ENCODE measurements at places on chromosomes 4 and X.

- DNase-seq: no peak
Observed at GRCh38 chr4:163693776-163694175, 199.3 kb downstream of the TMA16 start.

DNA sequence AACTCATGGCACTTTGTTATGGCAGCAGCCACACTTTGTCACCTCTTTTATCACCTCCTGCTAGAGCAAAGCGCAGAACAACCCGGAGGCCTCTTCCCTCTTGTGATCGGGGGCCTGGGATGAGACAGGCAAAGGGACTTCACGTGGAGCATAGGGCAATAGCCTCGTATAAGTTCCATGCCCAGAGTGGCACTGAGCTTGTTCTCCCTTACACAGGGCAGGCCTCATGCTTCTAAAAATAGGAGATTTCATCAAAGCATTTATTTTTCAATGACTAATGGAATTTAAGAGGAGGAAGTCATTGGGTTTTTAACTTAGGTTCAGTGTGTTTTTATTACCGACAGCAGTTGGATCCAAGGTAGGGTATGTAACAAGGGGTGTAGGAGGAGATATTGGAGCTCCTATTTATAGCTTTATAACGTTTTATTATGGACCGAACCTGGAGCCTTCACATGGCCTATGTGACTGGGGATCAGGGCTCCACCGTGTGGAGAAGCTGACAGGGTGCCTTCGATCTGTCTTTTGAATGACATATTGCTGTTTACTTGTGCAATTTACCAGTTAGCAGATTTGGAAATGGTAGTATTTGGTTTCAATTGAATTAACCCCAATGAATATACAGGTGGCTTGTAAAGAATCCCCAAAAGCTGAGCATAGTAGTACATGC is 93.8 kb downstream of the SLC2A9 start:
- no peak for DNase-seq

- DNase-seq: no peak
Observed at GRCh38 chrX:50818986-50819385, 5.0 kb upstream of the SHROOM4 start.

- no peak for DNase-seq
Observed at GRCh38 chr4:153962311-153963039, 173.6 kb upstream of the SFRP2 start.

DNA sequence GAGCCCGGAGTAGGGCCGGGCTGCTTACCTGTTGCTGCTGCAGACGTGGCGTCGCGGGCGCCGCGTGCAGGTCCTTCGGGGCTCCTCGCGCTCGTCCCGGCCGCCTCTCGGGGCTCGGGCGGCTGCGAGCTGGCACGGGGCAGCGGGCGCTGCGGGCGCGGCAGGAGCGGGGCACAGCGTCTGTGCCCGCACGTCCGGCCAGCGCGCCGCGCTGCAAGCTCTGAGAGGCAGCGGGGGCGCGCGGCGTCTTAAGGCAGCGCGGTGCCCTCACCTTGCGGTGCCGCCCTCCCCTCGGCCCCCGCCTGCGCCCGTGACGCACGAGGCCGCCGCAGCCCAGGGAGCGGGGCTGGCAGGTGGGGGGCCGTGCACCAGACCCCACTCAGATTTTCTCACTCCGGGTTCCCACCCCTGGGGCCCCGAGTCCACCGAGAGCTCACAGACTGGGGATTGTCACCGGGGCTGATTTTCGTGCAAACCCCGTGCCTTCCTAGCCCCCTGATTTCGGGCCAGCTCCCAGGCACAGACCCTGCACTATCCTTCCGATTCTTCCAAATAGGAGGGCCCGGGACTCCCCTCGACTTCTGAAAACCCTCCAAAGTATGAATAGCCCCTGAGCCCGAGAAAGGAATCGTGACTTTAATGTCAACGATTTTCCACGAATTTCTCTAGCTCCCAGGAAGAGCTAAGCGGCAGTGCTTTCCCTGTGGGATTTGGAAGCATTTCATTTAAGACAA is at the start of gene GPR101:
TSS of gene GPR101 (minus strand) at position 222 of the 734 bp plus-strand sequence. CDS start 2,321 bp downstream, outside the sequence.
- DNase-seq: no peak

DNA sequence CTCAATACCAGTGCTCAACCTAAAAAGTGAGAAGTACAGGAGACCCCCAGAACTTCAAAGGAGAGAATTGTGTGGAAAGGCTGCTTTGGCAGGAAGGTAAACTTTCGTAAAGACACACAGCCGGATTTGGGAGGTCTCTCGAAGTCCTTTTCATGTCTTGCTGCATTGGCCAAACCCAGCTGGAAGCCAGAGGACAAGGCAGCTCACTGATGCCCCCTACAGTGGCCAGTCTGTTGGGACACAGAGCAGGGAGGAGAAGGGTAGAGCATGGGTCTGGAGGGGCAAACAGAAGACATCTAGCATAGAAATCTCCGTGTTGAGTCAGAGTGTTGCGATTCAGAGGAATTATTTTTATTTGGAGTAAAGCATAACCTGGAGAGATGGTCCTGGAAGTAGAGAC is 198.9 kb downstream of the ANK2 start:
- no peak for DNase-seq

GRCh38 chrX:107451731-107452130 is 2.3 kb downstream of the FRMPD3 start:
- no peak for DNase-seq

DNA sequence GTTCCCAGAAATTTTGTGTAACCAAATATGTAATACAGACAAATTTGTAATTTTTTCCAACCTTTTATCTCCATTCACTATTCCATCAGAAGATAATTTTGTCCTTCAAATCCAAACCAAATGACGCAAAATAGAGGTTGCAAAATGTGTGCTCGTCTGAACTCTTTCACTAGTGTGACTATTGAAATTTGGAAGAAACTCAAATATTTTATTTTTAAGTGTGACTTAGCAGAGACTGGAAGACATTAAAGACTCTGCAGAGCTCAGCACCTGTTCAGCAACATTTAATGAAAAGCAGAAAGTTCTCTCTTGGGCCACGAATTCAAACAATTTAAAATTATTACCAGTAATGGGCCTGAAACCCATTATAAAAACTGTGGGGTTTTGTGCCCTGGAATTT is 30.0 kb upstream of the APELA start:
- no peak for DNase-seq

DNA sequence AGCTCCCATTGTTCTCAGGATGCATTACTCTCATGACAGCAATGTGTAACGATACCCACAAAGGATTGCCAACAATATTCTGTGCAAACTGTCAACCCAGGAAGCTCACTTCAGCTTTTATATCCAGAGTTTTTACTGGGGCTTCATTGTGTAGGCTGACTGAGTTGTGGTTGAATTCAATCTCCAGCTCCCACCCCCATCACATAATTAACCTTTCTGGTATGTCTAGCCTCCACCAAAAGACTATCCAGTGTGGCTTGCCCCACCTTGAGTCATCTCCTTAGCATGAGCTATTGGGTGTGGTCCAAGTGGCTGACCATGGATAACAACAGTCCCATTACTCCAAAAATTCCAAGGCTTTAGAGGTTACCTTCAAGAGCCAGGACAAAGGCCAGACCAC is 17.7 kb upstream of the TAB3 start:
- DNase-seq: no peak

Data from activated T-helper 1 cell treated with anti-CD3 and anti-CD28 coated beads, Interleukin-2, amount 50 U/mL, for 16 hours (primary cell).